ENCODE measurements at places on chromosomes 6 and 20.

GRCh38 chr6:144796070-144796469 lies 510.9 kb downstream of the UTRN start:
- peaks cover 59% of the 10 kb centered on the region for H3K36me3 ChIP-seq
- peaks cover 8% of the 10 kb centered on the region for H3K4me1 ChIP-seq
- no peak overlapping the region for H3K4me3 ChIP-seq
- no peak for DNase-seq

DNA sequence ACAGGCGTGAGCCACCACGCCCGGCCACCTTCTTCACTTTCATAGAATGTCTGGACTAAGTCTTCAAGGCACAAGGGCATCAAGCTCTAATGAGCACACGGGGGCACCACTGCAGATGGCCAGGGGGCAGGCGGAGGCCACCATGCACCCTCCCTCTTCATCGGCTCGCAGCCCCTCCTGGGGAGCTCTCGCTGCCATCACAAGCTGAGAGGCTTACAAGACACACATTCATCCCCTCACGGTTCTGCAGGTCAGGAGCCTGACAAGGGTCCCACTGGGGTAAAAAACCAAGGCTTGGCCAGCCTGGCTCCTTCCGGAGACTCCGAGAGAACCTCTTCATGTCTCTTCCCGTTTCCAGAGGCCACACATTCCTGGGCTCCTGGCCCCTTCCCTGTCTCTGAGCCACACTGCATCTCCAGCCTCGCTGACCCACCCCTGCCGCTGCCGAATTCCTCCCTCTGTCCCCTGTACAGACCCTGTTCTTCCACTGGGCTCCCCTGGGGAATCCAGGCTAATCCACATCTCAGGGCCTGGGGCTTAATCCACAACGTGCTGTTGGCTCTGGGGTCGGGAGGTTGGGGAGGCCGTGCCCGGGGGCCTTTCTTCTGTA lies 19.8 kb downstream of the DLL1 start:
- DNase-seq = no peak
- peaks cover 21% of the 10 kb centered on the region for H3K4me1 ChIP-seq
- H3K27ac ChIP-seq = no peak overlapping the region
- H3K27me3 ChIP-seq = peaks cover 34% of the 10 kb centered on the region
- H3K36me3 ChIP-seq = peaks cover 7% of the 10 kb centered on the region
- H3K4me3 ChIP-seq = peak overlapping the region; percentile 85

DNA sequence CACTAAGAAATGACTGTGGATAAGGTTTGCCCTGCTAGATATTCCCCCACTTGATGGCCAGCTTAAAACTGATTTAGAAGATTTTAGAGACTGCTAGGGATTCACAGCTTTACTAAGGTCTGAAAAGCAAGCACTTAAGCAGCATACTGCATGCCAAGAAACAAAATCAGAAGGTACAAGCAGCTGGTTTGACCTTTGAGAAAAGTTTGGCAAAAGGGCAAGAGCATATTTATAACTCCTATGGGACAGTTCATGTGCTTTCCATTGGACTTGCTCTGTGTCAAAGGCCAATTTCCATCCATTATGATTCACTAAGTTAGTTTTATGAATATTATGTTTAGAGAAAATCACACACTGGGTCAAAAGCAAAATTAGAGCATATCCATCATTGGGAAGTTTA lies 402.8 kb downstream of the PKHD1 start:
- no peak overlapping the region for H3K27ac ChIP-seq
- H3K4me1 ChIP-seq = no peaks in the 10 kb centered on the region
- no peak for DNase-seq
- no peaks in the 10 kb centered on the region for H3K27me3 ChIP-seq
- peaks cover 3% of the 10 kb centered on the region for H3K36me3 ChIP-seq

DNA sequence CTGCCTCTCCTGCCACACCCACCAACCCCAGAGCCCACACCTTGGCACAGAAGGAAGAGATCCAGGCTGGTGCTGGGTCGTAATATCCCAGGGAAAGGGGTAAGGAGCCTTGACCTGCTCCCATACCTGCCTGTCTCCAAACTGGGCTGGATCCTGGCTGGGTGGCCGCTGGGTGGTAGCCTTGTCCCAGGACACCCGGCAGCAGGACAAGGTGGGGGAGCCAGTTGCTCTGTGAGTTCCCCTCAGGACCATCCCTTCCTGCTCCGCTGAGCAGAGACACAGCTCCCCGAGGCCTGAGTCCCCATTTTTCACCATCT lies 58.8 kb downstream of the UBE2V1 start:
- H3K4me3 ChIP-seq = no peak overlapping the region
- H3K4me1 ChIP-seq = no peaks in the 10 kb centered on the region
- H3K27ac ChIP-seq = no peak overlapping the region

DNA sequence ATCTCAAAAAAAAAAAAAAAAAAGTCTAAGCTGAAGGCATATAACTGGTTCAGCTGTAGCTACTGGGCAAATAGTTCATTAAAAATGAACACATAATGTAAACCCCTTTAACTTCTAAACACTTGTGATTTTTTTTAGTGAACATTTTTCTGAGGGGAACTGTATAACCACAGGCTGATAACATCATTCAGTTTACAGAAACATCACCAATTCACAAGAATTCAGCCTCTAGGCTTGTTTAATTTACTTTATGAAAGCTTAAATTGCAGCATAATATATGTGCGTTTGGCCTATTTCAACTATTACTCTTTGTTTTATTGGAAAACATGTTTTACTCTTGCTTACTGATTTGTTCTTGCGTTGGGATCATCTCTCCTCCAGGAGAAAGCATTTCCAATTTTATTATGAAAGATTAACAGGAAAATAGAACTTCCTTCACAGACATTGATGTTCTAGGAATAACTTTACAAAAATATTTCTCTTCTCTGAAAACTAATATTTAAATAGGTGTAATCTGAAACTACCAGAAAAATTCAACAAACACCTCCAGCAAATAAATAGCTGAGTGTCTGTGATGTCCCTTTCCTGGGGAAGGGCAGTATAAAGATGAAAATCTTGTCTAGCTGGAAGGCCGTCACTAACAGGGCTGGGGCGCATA lies 284.5 kb downstream of the UST start:
- H3K36me3 ChIP-seq = peaks cover 6% of the 10 kb centered on the region
- no peak for DNase-seq
- no peaks in the 10 kb centered on the region for H3K27me3 ChIP-seq
- H3K4me1 ChIP-seq = peaks cover 27% of the 10 kb centered on the region
- peak overlapping the region; percentile 87 for H3K27ac ChIP-seq

GRCh38 chr20:34500823-34501222 lies 15.4 kb upstream of the DYNLRB1 start:
- H3K36me3 ChIP-seq = peaks cover 48% of the 10 kb centered on the region
- H3K4me3 ChIP-seq = peak overlapping the region; percentile 6

DNA sequence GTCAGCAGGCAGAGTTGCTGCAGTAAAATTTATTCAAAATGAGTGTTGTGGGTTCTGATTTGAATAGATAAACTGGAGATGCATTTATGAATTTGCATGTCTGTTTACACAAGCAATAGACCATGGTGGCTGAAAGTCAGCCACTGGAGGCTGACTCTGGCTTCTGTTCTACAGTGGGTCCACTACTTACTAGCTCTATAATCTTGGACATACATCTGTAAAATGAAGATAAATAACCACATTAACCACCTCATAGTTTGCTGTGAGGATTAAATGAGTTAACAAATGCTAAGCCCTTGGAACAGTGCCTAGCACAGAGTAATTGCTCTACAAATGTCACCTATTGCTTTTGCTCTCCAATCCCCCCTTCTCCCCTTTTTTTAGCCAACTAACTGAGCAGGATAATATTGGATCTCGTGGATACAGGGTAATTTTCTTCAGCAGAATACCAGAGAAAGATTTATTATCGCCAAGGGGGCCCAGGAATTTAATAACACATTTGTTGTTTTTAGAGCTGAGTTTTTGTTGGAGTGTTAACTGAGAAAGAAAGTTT lies 1.4 kb upstream of the PM20D2 start:
- peaks cover 6% of the 10 kb centered on the region for H3K36me3 ChIP-seq
- DNase-seq = no peak
- no peaks in the 10 kb centered on the region for H3K27me3 ChIP-seq
- no peak overlapping the region for H3K4me3 ChIP-seq
- H3K4me1 ChIP-seq = peaks cover 22% of the 10 kb centered on the region

DNA sequence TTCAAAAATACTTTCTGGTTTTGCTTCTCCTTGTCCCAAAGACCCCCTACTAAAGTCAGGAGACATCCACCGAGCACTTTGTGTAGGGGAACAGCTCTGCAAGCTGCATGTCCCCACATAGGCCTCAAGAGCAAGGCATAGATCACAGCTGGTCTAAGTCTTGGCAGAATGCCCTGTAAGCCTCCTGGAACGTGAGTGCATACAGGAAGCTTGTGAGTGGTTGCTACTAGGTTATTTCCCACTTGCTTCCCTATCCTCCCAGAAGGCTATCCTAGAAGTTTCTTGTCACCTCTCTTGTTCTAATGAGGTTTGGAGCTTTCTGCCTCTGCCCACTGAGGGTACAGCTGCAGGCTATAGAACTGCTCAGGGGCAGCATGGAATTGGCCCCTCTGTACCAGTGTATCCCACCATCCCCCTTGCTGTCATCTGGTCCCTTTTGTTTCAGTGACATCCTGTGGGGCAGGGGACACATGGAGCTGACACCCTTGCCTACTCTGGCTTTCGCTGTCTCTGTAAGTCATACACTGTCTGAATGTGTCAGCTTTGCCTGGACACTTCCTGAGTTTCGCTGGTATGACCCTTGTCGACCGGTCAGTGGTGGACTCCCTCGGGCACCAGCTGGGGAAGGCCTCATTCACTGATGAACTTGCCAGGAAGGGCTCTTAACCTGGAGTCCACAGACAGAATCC lies 35.6 kb upstream of the KCNK16 start:
- peaks cover 7% of the 10 kb centered on the region for H3K4me1 ChIP-seq
- H3K36me3 ChIP-seq = no peaks in the 10 kb centered on the region
- no peak overlapping the region for H3K4me3 ChIP-seq
- no peak overlapping the region for H3K27ac ChIP-seq
- H3K27me3 ChIP-seq = peaks cover 34% of the 10 kb centered on the region

- H3K27me3 ChIP-seq = no peaks in the 10 kb centered on the region
- peaks cover 8% of the 10 kb centered on the region for H3K4me1 ChIP-seq
- H3K27ac ChIP-seq = no peak overlapping the region
- peaks cover 3% of the 10 kb centered on the region for H3K36me3 ChIP-seq
- no peak overlapping the region for H3K4me3 ChIP-seq
These were observed 124.2 kb upstream of the GMDS start for GRCh38 chr6:2369606-2370005.

- peaks cover 20% of the 10 kb centered on the region for H3K4me1 ChIP-seq
- H3K4me3 ChIP-seq = no peak overlapping the region
- no peak for DNase-seq
- H3K27ac ChIP-seq = peak overlapping the region; percentile 15
- no peaks in the 10 kb centered on the region for H3K27me3 ChIP-seq
- peaks cover 17% of the 10 kb centered on the region for H3K36me3 ChIP-seq
These were observed 134.8 kb downstream of the DTNBP1 start for GRCh38 chr6:15527838-15528617.

DNA sequence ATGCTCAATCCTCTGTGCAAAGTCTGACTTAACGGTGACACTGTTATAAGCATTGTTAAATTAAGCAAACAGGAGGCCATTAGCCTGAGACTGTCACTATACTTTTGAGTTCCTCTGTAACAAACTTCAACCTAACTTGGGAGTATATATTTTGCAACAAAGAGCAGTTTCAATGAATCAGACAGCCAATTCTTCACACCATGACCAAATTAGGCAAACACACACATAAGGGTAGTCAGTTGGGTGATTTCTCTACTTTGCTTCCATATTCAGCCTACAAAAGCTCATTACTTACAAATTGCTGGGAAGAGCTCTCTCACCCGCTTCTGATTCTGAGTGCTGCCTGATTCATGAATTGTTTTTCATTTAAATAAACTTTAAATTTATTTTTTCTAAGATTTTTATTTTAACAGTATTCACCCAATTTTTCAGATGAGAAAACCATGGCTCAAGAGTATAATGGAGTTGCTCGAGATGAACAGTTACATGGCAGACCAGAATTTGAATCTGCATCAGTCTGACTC lies 60.5 kb downstream of the HACE1 start:
- H3K27ac ChIP-seq = no peak overlapping the region
- peaks cover 14% of the 10 kb centered on the region for H3K4me1 ChIP-seq
- no peaks in the 10 kb centered on the region for H3K27me3 ChIP-seq
- H3K4me3 ChIP-seq = no peak overlapping the region
- peaks cover 2% of the 10 kb centered on the region for H3K36me3 ChIP-seq
- no peak for DNase-seq

- no peak overlapping the region for H3K27ac ChIP-seq
- no peaks in the 10 kb centered on the region for H3K36me3 ChIP-seq
- no peaks in the 10 kb centered on the region for H3K4me1 ChIP-seq
- no peak for DNase-seq
- H3K4me3 ChIP-seq = no peak overlapping the region
These were observed 32.9 kb upstream of the LGSN start for GRCh38 chr6:63352544-63353285.

DNA sequence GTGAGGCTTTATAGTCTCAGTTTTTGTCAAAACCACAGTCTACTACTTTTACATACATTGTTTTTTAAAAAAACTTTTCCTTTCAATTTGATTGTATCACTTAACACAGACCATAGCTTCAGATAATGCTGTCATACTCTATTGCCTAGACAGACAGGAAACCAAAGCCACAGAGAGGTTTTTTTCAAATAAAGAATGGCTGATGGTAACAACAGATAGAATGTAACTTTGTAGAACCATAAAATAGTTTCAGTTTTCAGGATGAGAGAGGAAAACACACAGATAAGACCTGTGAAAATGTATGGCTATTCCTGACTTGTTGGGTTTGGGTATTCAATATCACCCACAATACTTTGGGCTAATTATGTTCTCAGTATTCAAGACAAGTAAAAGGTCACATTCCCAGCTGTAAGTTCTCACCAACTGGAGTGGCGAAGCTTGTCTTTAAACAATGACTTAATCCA lies 94.0 kb downstream of the ADGRG6 start:
- H3K4me1 ChIP-seq = peaks cover 12% of the 10 kb centered on the region
- H3K27me3 ChIP-seq = peaks cover 6% of the 10 kb centered on the region
- H3K4me3 ChIP-seq = peak overlapping the region; percentile 23
- peak overlapping the region; percentile 87 for H3K27ac ChIP-seq
- peaks cover 4% of the 10 kb centered on the region for H3K36me3 ChIP-seq

DNA sequence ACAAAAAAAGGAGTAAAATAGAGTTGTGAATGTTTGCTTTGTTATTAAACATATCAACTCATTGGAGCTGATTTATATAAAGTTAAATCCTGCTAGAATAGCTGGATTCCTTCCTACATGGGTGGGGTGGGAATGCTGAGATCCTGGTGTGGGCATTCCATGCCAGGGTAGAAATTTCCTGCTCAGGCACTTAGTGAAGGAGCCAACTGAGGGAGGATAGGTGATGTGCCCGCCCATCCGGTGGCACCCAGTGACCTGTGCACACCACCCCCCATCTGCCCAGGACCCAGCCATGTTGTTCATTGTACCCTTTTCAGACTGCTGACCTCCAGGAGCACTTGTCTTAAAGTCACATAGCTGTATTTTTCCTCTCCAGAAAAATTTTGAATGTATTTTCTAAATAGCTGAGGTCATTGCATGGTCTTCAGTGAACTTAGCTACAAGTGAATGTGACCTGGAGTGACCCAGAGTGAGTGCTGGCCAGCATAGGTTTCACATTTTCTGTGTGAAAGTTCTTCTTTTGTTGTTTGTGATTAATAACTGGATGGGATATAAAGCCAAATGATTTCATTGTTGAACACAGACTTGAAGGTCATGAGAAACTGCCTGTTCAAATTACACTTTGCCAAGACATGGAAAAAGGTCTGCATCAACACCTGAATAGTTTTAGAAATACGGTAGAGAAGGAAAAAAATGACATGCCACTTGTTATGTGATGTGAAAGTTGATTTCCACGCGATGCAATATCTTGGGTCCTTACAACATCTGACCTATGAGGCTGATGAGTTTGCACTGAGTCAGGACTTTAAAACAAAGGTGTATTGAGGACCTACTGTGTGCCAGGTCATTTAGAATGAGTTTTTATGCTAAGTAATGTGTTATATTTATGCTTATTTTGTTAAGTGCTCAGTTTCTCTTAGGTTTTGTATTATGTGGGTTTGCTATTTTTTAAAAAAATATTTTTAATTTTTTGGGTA lies 77.2 kb downstream of the UTRN start:
- H3K27ac ChIP-seq = peak overlapping the region; percentile 95
- peaks cover 8% of the 10 kb centered on the region for H3K36me3 ChIP-seq
- no peak overlapping the region for H3K4me3 ChIP-seq
- DNase-seq = no peak

All from central memory CD8-positive, alpha-beta T cell (primary cell).